Skeletal muscle cell (primary cell): ENCODE measurements at places on chromosomes 1 and 21.

DNA sequence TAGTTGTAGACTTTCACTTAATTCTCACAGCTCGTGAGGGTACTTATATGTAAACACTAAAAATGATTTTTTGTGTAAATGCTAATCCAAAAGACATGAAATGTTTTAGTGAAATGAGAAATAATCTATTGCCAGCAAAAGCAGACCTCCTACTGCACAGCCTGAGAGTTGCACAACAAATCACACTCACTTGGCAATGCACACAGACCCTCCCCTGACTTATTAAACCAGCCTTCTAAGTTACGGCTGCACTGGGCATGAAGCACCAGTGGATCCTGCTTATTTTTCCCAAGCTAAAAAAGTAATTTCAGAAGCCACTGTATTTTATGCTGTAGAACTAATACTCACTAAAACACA lies 10.3 kb downstream of the ERRFI1 start:
- DNase-seq = no peak

GRCh38 chr1:88746916-88747315 lies 62.8 kb downstream of the PKN2 start:
- DNase-seq = no peak

GRCh38 chr21:45945066-45945867 lies 36.3 kb upstream of the COL6A1 start:
- DNase-seq = no peak

- DNase-seq = no peak
Measured at GRCh38 chr1:31669786-31670592, 25.3 kb upstream of the PEF1 start.

DNA sequence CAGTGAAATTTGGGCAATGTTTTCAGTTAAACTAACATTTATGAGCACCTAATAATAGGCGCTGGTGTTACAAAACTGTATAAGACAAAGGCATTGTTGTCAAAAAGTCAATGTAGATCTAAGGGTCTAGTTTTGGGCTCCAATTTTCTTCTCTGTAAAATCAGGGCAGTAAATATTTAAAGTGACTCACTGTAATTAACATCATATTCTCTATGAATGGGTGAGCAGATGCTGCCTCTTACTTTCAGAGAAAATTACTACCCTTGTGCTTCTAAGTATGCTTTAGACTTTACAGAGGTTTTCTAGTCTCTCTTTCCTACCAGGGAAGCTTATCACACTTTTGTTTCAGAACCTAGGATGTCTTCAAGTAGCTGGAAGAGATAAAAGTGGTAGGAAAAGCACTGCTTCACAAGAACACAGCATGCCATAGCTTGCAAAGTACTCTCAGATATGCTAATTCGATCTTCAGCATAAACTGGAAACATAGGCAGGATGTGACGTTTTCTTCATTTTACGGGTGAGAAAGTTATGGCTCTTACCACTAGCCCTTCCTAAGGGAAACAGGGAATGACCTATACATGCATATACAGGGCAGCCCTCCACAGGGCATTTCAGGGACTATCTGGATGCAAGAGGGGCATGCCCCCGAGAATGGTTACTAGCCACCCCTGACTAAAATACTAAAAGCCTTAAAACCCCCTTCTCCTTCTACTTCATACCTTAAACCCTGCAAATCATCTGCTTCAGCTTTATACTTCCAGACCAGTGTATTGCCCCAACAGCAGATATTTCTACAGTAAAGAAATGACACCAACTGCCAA lies 2.6 kb downstream of the C1orf116 start:
- no peak for DNase-seq

GRCh38 chr1:184509105-184509504 lies 122.3 kb downstream of the C1orf21 start:
- no peak for DNase-seq

DNA sequence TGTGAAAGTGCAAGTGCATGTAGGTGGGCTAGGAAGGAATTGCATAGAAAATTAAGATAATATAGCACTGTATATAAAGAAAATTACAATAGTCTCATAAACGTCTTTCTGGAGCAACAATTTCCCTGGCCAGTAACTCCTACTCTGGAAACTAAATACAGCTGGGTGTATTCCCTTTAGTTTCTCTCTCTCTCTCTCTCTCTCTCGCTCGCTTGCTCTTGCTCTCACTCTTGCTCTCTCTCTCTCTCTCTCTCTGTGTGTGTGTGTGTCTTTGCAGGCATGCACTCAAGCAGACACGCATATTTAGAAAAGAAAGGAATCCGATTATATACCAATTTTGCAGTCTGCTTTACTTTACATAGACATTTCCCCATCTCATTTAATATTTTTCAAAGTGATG lies 14.7 kb downstream of the S100A10 start:
- no peak for DNase-seq

DNA sequence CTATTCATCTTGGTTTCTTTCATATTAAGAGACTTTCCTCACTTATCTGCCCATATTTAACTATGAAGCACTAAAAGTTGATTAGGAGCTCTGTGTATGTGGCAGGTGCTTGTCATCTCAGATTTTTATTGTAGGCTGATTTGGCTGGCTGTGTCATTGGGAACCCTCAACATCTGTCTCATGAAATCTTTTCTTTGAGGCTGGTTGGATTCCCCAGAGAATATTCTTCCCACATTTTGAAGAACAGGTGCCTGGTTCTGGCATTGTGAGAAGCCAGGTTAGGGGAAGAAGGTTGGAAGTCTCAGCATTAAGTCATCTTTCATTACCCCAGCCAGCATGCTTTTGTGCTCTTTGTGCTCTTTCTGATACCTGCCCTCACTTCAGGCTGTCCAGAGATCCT lies 37.1 kb downstream of the EEIG2 start:
- DNase-seq = no peak

DNA sequence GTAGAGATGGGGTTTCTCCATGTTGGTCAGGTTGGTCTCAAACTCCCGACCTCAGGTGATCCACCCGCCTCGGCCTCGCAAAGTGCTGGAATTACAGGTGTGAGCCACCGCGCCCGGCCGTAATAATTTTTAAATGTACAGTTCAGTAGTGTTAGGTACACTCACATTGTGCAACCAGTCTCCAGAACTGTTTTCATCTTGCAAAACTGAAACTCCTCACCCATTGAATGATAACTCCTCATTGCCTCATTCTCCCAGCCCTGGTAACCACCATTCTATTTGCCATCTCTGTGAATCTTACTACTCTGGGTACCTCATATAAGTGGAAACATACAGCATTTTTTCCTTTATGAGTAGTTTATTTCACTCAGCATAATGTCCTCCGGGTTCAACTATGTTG lies 3.4 kb downstream of the NLRP3 start:
- DNase-seq = no peak

- no peak for DNase-seq
Measured at GRCh38 chr1:181127898-181128453, 39.5 kb downstream of the IER5 start.

DNA sequence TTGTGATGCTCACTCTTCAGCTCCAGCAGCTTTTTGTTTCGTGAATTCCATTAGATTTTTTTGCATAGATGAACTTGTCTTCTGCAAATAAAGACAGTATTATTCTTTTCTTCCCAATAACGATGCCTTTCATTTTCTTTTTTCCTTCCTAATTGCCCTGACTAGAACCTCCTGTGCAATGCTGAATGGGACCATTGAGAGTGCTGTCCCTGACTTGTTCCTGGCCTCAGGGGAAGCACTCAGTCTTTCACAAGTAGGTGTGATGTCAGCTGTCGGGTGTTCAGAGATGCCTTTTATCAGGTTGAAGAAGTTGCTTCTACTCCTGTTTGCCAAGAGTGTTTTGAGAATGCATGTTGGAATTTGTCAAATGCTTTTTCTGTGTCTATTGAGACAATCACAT lies 64.3 kb upstream of the ADARB1 start:
- no peak for DNase-seq

DNA sequence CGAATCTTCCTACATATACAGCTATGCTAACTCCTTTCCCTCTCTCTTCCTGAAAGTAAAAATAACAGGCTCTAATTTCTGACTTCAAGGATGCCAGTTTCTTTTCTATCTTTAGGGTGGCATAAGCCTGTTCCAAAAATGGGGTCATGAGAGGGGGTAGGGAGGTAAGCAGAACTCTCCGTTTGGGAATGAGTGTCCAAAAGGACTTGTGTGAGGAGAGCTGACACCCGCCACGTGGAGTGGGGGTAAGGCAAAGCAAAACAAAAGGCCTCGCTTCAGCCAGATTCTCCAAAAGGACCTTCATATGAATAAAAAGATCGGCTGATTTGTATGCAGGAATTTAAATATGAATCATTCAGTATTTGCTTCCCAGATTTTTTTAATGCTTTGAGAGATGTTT lies 28.6 kb downstream of the PLPPR4 start:
- DNase-seq = no peak

GRCh38 chr1:19619697-19620384 lies 24.3 kb upstream of the NBL1 start:
- no peak for DNase-seq

- no peak for DNase-seq
Measured at GRCh38 chr1:231187571-231187970, 25.7 kb downstream of the TRIM67 start.

- no peak for DNase-seq
Measured at GRCh38 chr1:19892628-19893168, 10.5 kb downstream of the OTUD3 start.

DNA sequence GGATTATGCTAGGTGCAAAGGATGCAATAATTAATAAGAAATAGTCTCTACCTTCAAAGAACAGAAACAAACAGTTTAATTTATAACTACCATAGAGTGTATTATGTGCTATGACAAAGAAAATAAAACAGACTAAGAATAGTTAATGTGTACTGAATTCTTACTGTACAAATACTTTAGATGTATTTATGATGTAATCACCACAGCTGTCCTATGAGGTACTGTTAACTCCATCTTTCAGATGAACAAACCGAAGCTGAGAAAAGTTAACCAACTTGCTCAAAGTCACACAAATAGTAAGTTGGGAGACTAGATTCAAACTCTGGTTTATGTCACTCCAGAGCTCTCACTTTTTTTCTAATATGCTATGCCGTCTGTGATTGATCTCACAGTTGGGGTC lies 77.0 kb upstream of the FGGY start:
- no peak for DNase-seq

- no peak for DNase-seq
Measured at GRCh38 chr1:55284856-55285255, 69.7 kb upstream of the USP24 start.

DNA sequence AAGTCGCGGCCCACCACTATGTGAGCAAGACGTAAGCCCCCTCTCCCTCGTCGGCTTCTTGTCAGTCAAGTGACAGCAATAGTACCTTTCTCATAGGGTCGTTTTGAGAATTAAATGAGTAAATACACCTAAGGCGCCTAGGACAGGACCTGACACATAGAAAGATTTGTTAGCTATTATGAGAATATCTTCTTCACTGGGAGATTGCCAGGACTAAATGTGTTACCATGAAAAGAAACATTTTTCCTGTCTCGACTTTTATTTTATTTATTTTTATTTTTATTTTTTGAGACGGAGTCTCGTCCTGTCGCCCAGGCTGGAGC lies 798 bp downstream of the PMF1 start:
- DNase-seq = no peak

- DNase-seq = no peak
Measured at GRCh38 chr1:4671828-4672227, 17.4 kb downstream of the AJAP1 start.

GRCh38 chr1:57447551-57447950 lies 23.7 kb upstream of the DAB1 start:
- DNase-seq = no peak

- no peak for DNase-seq
Measured at GRCh38 chr1:201694608-201695335, 134.2 kb upstream of the IPO9 start.

DNA sequence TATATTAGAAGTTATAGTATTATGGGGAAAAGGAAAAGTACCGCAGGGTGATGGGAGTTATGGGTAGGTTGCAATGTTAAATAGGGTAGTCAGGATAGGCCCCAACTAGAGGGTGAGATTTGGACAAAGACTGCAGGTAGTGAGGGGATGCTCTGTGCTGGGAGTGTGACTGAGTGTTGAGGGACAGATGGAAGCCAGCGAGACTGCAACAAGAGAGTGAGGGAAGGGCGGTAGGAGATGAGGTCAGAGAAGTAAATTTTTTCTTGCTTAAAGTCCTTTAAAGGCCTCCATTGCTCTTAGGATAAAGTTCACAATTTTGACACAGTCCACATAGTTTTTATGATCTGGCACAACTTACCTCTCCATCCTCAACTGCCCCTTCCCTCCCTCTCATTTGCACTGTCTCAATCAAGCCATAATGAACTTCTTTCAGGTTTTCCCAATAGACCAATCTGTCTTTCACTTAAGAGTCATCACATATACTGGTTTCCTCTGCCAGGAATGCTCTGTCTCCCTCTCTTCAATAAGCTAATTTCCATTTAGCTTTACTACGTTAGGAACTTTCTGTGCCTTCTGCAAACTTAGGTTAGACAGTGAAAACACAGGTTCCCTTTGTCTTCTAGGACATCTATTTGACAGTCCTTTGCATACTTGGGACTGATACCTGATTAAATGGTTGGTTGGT lies 237.7 kb upstream of the CACYBP start:
- no peak for DNase-seq

DNA sequence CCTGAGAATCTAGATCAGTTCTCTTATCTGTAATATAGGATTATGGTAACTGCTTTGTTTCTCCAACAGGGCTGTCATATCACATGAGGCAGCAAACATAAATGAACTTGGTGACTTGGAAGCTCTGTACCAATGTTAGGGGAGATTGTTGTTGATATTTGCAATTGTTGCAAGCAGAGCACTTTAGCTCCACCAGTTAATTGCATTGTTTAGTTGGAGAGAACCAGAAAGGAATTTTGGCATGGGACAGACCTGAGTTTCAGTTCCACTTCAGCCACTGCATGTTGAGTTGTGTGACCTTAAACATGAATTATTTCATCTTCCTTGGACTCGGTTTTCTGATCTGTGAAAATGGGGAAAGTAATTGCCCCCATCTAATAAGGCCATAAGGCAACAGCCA lies 142.3 kb upstream of the JUN start:
- DNase-seq = no peak

DNA sequence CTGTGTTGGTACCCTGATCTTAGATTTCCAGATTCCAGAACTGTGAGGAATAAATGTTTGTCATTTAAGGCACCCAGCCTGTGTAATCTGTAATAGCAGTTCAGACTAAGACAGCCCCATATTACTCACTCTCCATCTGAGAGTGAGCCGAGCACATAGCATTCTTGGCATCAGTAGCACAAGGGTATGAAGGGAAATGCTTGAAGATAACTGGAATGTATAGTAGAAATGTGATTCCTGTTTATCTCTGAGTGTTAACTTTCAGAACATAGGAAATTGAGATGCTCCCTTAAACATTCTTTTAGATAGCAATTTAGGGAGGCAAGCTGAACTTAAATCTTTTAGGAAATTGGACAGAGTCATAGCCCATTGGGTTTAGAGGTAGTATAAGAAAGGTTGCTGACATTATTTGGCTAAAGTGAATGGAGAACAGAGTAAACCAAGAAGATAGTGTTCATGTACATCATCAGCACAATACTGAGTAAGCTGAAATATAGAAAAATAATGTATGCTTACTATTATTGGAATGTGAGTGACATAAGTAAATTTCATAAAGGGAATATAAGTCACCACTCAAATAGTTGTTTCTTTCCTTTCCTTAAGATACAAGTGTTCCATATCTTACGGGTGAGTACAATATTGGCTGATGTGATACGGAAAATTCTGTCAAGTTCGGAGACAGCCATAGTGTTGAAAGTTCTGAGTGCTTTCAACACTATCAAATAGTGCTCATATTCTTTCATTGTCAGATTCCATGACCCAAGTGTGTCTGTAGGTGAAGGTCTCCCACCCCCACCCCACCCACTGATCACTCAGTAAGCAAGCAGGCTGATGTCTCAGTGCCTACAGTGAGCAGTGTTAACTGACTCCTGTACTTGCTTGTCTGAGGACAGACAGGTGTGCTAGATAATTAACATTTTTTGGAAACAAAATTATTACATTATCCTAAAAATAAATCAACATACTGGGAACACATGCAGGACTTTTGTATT lies 73.7 kb downstream of the LRRC8D start:
- peak; percentile 75 for DNase-seq
